ENCODE measurements at places on chromosomes 6 and 20. TPM values are rescaled to one million over a fixed set of nuclear protein-coding genes. Genes with fewer than 3 reads are reported as not detected.

CEP43 gene
- 35.1 TPM for total RNA-seq

DNA sequence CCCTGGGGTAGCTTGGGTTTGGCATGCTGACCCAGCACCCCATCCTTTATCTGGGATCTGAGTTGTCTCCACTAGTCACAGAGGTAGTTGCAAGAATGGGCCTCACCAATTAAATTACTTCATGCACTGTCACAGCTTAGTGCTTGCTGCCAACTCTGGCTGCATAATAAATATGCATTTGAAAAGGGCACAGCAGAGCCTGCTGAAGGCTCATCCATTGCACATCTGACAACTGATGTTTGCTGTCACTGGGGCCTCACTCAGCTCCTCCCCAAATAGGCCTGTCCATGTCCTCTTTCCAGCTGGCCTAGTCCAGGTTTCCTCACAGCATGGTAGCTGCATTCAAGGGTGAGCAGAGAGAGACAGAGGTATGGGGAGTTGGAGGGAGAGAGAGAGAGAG lies 13.3 kb upstream of the NXT1 start:
- no peak for DNase-seq
- H3K27ac ChIP-seq, result no peak overlapping the region
- H3K4me3 ChIP-seq, result no peak overlapping the region
- H3K4me1 ChIP-seq, result peaks cover 42% of the 10 kb centered on the region

- no peaks in the 10 kb centered on the region for H3K4me1 ChIP-seq
- no peak for DNase-seq
- no peak overlapping the region for H3K27ac ChIP-seq
- H3K4me3 ChIP-seq, result no peak overlapping the region
These were observed 61.0 kb upstream of the NKAIN2 start for GRCh38 chr6:123742626-123743025.

GRCh38 chr20:61719691-61720347 lies 345.9 kb downstream of the TAF4 start:
- no peak overlapping the region for H3K4me3 ChIP-seq
- DNase-seq, result no peak
- H3K27ac ChIP-seq, result no peak overlapping the region
- no peaks in the 10 kb centered on the region for H3K4me1 ChIP-seq
- H3K27me3 ChIP-seq, result peaks cover 10% of the 10 kb centered on the region
- no peaks in the 10 kb centered on the region for H3K36me3 ChIP-seq

Data from SJSA1 (cell line).